ENCODE measurements at places on chromosomes 6 and 20.

GRCh38 chr6:10479939-10480700 is 41.0 kb upstream of the GCNT2 start:
- no peak for DNase-seq

DNA sequence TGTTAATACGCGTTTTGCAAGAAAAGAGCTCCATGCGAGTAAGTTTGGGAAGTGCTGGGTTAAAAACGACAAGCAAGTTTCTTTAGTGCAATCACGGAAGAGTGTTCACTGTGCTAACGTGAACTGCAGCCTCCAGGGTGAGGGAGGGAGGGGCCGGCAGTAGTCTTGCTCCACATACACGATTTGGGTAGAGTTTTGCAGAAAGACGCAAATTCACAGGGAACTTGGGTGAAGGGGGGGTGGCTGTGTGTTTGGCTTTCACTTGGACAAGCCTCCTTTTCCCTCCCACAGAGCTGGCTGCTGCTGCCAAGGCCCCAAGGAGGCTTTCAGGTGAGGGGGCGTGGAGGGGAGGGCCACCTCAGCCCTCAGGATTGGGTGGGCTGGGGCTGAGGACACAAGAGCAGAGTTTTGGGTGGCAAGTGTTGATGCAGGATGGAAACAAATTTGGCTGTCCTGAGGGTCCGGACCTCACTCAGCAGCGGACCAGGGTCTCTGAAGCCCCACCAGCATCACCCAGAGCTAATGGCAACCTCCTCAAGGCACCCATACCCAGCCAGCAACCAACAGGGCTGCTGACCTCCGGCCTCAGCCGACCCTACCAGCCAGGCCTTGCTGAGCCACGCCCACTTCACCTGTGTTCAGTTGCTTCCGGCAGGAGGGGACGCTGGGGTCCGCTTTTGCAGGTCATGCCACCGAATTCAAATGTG is 204.5 kb downstream of the ERMARD start:
- no peak for DNase-seq

- no peak for DNase-seq
Measured at GRCh38 chr6:99711302-99711701, 104.7 kb downstream of the PRDM13 start.

GRCh38 chr6:2184700-2185455 is 60.5 kb downstream of the GMDS start:
- no peak for DNase-seq

DNA sequence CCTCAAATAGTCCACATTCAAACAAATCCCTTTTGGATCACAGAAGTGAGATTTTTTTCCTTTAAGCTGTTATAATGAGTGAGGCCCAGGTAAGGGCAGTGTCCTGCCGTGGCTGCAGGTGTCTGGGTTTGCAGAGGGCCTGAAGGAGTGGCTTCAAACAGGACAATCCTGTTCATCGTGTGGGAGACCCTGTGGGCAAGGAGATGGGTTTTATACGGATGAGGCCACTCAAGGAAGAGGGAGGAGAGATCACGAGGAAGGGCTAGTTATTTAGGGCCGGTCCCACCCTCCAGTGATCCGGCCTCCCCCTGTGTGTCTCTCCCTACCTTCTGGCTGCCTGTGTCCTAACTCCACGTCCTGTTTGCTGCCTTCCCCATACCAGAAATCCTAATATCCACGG is 33.8 kb downstream of the PPP1R14C start:
- no peak for DNase-seq

GRCh38 chr6:42269553-42269952 is 51.9 kb upstream of the MRPS10 start:
- DNase-seq: no peak

GRCh38 chr20:49270177-49270576 is 7.7 kb downstream of the ZNFX1 start:
- DNase-seq: no peak

DNA sequence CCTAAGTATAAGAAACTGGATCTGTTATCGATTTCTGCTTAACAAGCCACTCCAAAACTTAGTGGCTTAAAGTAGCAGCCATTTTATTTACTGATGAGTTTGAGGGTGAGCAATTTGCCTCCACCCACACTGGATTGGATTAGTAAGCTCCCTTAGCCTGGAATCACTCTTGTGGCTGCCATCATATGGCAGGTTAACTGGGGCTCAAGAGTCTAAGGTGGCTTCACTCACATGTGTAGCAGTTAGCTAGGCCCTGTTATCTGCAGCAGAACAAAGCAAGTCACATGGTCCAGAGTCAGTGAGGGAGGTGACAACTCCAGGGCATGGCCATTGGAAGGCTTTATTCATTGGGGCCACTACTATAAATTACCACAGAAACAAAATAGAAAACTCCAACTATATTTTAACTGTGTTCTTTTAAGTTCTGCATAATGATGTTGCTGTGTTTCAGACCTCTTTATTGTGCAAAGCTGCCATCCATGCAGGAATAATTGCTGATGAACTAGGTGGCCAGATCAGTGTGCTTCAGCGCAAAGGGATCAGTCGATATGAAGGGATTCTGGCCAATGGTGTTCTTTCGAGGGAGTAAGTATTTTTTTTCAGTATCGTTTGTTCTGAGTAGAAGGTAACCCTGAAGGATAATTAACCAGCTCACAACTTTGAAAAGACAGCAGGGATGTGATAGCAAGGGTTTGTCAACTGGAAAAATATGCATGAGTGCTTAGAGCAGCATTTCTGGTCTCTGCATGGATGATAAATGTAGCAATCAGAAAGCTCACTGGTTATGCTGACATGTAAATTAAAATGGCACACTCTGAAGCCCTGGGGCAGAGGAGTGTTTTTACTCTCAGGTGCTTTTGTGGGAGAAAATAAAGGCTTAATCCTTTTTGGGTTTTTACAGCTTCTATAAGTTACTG is 49.6 kb downstream of the DCBLD1 start:
- DNase-seq: no peak
